PC-9 (cell line): ENCODE measurements at places on chromosomes 3 and 15.

GRCh38 chr15:74402873-74403587 is 30.7 kb downstream of the SEMA7A start:
- DNase-seq = no peak

GRCh38 chr3:52404391-52404790 is 40.5 kb downstream of the SEMA3G start:
- no peak for DNase-seq

GRCh38 chr3:50617911-50618481 is 1.0 kb downstream of the MAPKAPK3 start:
- DNase-seq = no peak

DNA sequence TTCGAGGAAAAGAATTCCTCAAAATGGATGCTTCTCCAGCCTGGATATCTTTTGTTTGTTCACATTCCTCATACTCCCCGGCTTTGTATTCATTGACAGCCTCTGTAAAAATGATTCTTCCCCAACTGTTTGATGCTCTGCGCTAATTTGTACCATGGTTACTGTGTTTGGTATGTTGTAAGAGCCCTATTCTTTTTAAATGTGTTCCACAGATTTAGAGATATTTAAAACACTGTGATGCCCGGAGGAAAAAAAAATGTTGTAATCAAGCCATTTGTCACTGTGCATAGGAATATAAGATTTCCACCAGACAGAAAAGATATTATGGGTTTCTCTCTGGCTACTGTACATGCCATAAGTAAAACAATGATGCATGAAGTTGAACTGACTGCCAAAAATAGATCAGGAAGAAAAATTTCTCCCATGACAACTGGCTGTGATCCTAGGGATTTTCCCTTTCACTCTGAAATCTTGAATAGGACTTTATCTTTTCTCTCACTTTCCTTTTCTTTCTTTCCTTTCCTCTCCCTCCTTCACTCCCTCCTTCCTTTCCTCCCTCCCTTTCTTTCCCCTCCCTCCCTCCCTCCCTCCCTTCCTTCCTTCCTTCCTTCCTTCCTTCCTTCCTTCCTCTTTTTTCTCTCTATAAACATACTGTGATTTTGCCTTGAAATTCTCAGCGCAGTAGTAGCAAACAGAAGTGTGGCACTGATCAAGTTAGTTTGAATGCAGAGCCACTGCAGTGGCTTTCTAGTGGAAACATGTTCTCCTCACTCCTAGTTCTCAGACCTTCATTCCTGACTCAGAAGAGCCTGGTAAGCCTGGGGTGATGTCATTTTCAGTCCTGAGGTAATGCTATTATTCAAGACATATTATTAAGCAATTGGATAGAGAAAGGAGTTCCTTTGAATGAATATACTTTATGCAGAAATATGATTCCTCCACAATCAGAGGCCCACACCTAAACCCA is 254.9 kb upstream of the TBL1XR1 start:
- no peak for DNase-seq

DNA sequence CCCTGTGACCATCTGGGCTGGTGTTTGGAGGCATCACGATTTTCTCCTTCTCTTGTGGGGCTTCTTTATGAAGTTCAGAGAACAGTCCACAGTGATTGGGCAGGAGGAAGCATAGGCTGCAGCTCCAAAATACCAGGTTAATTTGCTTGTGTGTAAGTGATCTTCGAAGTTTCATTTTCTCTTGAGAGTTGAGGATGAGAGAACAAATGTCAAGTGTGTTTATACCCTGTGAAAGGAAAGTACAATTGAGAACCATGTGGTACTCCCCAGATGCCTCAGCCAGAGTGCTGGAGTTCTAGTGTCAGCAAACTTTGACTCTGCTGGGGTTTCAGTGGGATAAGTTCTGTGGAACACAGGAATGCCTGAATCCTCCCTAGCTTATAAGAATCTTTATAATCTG is 357.1 kb upstream of the CFAP20DC start:
- no peak for DNase-seq

GRCh38 chr3:102528727-102529126 is 93.9 kb downstream of the ZPLD1 start:
- DNase-seq = no peak

- no peak for DNase-seq
Observed at GRCh38 chr3:107897471-107898061, 193.3 kb downstream of the CD47 start.

DNA sequence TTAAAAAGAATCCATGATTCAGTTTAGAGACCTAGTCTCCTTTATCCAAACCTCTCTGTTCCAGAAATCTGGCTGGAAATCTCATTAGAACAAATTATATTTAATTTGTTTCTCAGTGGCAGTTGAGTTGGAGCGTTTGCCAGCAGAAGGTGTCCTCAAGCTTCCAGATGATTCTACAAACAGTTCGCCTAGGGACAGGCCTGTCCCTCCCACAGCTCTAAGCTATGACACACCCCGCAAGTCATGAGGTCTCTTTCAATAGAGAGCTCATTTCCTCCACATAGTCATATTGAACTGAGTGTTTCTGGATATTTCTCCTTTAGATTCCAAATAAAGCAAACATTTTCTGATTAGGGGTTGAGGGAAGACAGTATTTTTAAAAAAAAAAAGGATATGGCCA is 230.3 kb downstream of the ATP8B4 start:
- DNase-seq = no peak

DNA sequence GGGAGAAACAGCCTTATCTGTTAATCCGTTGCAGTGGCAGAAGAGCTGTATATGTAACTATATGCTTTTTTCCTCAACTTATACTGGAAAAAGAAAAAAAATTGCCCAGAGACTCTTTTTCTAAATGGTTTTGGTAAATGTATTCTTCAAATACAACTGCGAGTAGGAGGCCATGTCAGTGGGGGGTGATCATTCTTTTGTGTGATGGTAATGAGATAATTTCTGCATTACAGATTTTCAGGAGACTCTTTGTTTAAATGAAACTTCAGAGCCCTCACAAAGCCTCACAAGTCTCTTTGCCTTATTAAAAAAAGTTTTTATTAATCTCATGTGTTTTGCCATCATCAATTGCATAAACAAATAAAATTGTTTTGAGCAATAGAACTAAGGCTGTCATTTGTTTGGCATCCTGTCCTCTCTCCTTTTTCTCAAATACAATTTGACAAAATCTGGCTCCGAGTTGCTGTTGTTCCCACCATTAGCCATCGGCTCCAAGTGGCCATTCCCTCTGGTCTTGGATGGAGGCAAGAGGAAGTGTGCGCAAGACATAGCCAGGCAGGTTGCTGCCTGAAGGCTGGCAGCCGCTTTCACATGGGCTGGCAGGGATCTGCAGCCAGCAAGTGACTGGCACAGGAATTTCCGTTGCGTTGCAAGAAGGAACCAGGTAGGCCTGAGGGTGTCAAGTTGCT is 116.7 kb downstream of the FNDC3B start:
- peak; percentile 82 for DNase-seq

GRCh38 chr15:92810418-92811138 is 89.5 kb upstream of the CHD2 start:
- no peak for DNase-seq

DNA sequence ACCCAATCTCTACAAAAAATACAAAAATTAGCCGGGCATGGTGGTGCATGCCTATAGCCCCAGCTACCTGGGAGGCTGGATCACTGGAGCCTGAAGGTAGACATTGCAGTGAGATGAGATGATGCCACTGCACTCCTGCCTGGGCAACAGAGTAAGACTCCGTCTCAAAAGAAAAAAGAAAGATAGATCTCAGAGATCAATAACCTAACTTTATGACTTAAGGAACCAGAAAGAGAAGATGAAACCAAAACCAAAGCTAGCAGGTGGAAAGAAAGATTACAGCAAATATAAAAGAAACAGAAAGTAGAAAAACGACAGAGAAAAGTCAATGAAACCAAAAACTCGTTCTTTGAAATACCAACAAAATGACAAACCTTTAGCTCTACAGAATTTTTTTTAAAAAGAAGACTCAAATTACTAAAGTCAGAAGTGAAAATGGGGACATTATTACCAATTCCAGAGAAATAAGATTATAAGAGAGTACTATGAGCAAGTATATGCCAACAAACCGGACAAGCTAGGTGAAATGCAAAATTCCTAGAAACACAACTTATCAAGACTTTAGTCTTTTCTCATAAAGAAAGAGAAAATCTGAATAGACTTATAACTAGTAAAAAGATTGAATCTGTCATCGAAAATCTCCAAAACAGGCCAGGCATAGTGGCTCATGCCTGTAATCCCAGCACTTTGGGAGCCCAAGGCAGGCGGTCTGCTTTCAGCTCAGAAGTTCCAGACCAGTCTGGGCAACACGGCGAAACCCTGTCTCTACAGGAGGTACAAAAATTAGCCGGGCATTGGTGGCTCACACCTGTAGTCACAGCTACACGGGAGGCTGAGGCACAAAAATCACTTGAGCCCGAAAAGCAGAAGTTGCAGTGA is 35.0 kb downstream of the ACAP2 start:
- DNase-seq = no peak

GRCh38 chr3:66443118-66443803 is 57.6 kb downstream of the LRIG1 start:
- DNase-seq = no peak

DNA sequence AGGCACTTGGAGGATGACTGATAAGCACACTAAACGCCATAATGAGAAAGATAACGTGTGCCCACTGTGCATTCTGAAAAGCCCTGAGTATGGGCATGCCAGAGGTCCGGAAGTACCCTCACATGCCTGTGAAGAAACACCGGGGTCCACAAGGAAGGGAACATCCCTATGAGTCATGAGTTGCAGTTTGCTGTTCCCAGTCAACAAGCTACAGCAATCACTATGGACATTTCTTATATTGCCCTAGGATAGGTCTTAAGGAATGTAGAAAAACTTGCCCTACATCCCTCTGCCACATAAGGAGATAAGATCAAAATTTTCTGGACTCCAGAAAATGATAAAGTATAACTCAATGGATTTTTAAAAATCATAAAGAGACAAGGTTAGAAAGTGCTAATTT is 9.9 kb downstream of the MB21D2 start:
- DNase-seq = peak; percentile 99

GRCh38 chr3:161449785-161450184 is 46.8 kb upstream of the OTOL1 start:
- DNase-seq = no peak

GRCh38 chr3:150035910-150036612 is 65.4 kb upstream of the PFN2 start:
- DNase-seq = no peak

GRCh38 chr15:29074045-29074444 is 188.3 kb downstream of the APBA2 start:
- DNase-seq = no peak
